ENCODE measurements at places on chromosomes 3 and 15.

DNA sequence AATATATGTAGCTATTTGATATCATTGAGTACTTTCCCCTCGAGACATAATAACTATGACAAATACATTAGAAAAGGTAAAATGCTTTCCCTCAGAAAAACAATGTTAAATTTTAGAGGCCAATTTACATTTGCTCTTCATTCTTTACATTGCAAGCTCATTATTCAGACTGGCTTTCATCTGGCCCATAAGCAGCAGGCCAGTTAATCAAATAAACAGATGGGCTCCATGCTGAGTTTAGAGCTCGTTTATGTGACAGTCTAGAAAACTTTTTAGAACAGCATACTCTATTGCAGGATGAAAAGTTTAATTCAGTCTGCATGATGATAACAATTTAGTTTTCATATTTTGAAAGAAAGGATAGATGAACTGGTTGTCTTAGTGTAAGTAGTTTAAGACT lies 150.6 kb downstream of the DUT start:
- DNase-seq = no peak

- no peak for DNase-seq
Observed at GRCh38 chr15:96170979-96171739, 159.3 kb upstream of the NR2F2 start.

GRCh38 chr3:100782906-100783305 lies 73.6 kb downstream of the TFG start:
- no peak for DNase-seq

GRCh38 chr3:99325402-99325801 lies 313.0 kb upstream of the COL8A1 start:
- no peak for DNase-seq

GRCh38 chr3:125375950-125376679 lies 990 bp upstream of the ZNF148 start:
- DNase-seq = no peak

- DNase-seq = no peak
Observed at GRCh38 chr15:64754663-64755426, 20.5 kb downstream of the RBPMS2 start.

DNA sequence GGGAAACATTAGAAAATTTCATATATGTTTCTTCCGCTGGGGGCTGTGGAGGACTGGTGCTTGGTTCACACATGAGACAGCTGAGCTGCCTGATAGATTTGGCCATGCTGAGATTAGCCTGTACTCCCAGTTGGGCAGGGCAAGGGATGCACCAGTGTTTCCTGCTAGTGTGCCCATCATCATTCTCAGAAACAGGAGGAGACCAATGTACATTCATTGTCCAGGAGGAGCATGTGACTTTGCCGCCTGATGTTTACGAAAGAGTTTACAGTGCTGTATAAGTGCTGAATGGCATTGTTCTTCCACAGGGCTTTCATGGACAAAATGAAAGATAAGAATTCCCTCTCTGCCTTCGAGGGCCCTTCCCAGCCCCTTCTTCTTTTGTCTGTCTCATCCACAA lies 311.1 kb upstream of the THBS1 start:
- DNase-seq = no peak

GRCh38 chr3:43410592-43410991 lies 124.3 kb downstream of the SNRK start:
- no peak for DNase-seq

GRCh38 chr15:101675015-101675414 lies 22.8 kb upstream of the TM2D3 start:
- DNase-seq = no peak

DNA sequence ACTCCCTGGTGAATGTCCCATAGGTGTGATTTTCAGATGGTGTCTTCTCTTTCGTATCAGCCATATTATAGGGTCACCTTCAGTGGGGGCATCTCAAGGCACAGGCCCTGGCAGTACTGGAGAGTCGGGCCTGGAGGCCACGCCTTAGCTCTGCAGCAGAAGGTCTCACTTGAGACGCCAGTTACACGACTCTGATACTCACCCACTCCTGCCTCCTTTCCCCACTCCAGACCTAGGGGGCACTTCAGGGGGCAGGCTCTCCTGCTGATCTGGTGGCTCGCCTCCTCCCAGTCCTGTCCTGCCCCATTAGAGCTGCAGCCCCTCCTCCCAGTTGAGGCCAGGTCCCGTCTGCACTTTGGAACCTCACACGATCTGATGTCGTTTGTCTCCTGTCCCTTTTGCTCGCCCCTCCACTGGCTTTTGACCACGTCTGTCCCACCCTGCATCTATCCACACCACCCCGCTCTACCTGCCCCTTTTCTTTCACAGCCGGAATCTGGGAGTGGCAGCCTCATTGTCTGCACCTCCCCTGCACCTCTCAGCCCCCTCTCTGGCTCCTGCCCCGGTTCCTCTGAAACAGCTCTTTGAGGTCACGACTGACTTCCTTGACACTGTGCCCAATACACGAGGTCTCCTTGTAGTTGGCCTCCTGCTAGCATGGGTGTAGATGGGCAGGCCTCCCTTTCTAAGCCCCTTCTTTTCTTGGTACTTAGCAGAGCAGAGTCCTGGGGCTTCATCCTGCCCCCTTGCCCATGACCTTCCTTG lies 181.9 kb downstream of the NSMCE3 start:
- no peak for DNase-seq

DNA sequence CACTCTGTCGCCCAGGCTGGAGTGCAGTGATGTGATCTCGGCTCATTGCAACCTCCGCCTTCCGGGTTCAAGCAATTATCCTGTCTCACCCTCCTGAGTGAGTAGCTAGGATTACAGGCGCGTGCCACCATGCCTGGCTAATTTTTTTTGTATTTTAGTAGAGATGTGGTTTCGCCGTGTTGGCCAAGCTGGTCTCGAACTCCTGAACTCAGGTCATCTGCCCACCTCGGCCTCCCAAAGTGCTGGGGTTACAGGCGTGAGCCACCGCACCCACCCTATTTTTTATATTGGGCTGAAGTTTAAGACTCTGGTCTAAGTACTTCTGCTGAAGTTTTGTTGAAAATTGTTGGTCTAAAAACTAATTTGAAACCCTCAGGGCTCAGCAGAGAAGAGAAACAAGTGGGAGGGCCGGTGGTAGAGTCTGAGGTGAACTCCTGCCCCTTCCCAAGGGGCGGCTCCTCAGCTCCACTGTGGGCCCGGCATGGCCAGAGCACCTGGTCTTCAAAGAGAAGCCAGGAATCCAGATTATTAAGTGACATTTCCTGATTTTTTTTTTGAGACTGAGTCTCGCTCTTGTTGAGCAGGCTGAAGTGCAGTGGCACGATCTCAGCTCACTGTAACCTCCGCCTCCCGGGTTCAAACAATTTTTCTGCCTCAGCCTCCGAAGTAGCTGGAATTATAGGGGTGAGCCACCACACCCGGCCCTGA lies 4.0 kb downstream of the HDAC11 start:
- no peak for DNase-seq

GRCh38 chr3:4954256-4955000 lies 24.8 kb upstream of the BHLHE40 start:
- no peak for DNase-seq

GRCh38 chr3:116512281-116512680 lies 67.0 kb upstream of the LSAMP start:
- no peak for DNase-seq

DNA sequence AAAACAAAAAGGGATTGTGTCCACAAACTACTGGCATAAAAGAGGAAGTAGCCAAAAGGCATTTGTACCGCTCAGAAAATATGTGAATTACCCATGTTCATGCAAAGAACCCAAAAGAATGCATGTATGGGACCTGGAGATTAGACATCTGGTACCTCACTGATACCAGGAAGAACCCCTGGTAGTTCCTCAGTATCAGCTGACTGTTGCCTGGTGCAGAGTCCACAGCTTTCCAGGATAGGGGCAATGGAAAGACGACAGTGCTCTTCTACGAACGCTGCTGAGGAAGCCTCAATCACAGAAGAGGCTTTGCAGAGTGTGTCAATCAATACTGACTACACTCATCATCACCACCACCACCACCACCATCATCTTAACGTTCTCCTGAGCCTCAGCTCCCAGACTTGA lies 63.3 kb downstream of the ATP8B4 start:
- DNase-seq = no peak
